NCI-H187 treated with DMSO at 0.1 percent for 48 hours (cell line): ENCODE measurements at places on chromosomes 4 and X.

GRCh38 chrX:68669871-68670270, 22.4 kb downstream of the STARD8 start:
- no peak for DNase-seq

- DNase-seq = no peak
Measured at GRCh38 chrX:32448320-32448719, 763.0 kb downstream of the DMD start.

- no peak for DNase-seq
Measured at GRCh38 chr4:150561143-150561737, 20.7 kb upstream of the MAB21L2 start.

DNA sequence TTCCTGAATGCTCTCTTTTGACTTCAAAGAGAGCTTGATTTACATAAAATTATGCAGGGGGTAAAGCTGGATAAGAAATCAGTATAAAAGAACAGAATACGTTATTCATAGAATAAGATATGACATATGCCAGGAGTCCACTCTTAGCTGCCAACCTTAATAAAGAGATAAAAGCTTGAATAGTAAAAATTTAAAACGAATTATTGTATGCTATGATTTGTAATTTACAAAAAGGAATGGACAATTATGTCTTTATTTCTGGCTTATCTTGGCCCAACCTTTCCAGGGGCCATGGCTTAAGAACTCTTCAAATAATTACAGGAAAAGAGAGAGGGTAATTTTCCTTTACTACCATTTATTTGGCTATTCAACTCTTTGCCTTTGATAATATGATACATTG, 192.2 kb upstream of the ITM2A start:
- no peak for DNase-seq

GRCh38 chr4:87851953-87852352, 19.2 kb downstream of the MEPE start:
- DNase-seq = no peak
